ENCODE measurements at places on chromosomes 11 and 22.

GRCh38 chr11:31259797-31260196, 109.7 kb downstream of the DCDC1 start:
- DNase-seq = no peak

DNA sequence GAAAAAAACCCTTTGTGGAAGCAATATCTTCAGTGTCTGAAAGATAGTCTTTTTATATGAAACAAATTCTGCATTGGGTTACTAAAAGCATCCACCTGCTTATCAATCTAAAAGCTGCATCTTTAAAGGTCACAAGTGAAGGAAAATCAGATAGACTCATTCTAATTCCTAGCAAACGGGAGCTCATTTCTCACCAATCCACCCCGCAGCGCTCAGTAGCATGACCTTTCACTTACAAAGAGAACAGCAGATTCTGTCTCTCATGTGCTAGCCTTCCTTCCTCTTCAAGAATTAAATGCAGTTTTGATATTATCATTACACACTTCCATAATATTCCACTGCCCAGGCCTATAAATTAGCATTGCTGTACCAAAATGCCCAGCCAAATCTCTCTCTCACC, 212.9 kb downstream of the CADM1 start:
- no peak for DNase-seq

DNA sequence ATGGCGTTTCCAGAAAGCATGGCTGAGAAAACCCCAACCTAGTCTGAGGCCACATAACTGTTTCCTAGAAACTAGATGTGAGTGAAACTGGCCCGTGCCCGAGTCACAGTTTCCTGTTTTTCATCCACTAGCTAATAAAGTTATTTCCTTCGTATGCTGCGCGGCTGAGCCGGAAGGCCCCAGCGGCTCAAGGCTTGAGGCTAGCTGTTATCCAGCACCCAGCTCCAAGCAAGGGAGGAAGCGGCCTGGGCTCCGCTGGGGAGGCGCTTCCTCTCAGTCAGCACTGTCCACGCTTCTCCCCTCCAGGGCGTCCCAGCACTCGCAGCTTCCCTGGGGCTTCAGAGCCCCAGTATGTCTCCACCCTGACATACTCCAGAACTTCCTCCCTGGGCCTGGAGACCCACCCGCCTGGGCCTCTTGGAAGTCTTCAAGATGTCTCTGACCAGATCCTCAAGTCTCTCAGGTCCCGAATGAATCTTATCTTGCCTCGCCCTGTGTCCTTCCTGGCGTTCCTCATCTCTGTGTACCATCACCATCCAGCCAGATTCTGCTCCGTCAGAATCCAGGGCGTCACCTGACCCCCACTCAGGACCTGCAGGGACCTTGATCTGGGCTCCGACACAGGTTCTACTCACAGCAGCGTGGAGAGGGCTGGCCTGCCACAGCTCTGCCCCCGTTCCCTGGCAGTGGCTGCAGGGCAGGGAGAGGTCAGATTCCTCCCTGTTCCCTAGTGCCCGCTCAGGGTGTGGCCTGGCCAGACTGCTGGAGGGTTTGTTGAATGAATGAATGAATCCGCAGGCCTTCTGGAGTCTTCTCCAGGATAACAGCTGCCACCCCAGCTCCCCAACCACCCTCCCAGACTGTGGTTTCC, 81.9 kb downstream of the LRRC32 start:
- DNase-seq = peak; percentile 81

DNA sequence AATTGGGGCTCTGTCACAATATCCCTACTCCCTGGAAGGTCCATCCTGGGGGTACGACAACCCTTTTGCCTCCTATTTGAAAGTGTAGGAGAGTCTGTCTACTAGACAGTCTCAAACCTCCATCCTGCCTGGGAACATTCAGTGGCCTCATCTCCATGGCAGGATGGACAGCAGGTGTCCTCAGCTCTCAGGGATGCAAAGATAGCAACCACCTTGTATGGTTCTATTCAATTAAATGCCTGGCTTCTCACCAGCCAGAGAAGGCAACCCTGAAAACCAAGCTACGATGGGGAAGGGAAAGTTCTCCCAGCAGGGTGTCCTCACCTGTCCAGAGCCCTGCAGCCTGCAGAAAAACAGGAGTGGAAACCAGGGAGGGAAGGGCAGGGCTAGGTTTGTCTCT, 164.9 kb downstream of the MIAT start:
- DNase-seq = no peak

DNA sequence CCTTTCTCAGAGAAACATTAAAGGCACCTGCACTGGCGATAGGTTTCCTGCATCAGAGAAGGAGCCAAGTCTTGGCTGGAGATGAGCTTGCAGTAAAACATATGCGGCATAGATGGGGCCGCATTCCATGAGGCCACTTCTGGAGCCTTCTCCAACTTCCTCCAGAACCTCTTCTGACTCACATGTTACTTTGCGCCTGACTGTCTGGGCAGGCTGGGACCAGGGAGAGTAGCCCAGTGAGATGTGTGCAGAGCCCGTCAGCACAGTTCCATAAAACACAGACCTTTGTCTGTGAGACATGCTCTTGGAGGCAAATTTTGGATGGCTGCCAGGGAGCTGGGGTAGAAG, 55.4 kb upstream of the BID start:
- DNase-seq = no peak

DNA sequence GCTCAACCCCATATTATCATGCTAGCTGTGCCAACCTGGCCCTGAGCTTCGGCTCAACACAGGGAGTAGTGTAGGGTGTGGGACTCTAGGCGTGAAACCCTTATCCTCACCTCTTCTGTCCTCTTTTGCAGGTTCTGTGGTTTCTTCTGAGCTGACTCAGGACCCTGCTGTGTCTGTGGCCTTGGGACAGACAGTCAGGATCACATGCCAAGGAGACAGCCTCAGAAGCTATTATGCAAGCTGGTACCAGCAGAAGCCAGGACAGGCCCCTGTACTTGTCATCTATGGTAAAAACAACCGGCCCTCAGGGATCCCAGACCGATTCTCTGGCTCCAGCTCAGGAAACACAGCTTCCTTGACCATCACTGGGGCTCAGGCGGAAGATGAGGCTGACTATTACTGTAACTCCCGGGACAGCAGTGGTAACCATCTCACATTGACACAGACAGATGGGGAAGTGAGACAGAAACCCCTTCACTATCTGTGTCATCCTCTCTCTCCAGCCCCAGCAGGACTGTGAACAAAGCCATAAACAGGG, 76.4 kb downstream of the GGTLC2 start:
- DNase-seq = no peak

DNA sequence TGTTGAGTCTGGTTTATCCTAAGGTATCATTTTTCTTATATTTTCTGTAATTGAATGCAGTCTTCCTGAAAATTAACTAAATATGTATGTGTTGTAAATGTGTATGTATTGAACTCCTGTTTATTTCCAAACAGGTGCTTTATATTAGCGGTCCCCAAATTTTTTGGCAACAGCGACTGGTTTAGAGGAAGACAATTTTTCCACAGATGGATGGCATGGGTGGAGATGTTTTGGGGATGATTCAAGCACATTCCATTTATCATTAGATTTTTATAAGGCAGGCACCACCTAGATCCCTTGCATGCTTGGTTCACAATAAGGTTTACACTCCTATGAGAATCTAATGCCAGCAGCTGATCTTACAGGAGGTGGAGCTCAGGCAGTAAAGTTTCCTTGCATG, 210.5 kb upstream of the ANO3 start:
- DNase-seq = no peak

DNA sequence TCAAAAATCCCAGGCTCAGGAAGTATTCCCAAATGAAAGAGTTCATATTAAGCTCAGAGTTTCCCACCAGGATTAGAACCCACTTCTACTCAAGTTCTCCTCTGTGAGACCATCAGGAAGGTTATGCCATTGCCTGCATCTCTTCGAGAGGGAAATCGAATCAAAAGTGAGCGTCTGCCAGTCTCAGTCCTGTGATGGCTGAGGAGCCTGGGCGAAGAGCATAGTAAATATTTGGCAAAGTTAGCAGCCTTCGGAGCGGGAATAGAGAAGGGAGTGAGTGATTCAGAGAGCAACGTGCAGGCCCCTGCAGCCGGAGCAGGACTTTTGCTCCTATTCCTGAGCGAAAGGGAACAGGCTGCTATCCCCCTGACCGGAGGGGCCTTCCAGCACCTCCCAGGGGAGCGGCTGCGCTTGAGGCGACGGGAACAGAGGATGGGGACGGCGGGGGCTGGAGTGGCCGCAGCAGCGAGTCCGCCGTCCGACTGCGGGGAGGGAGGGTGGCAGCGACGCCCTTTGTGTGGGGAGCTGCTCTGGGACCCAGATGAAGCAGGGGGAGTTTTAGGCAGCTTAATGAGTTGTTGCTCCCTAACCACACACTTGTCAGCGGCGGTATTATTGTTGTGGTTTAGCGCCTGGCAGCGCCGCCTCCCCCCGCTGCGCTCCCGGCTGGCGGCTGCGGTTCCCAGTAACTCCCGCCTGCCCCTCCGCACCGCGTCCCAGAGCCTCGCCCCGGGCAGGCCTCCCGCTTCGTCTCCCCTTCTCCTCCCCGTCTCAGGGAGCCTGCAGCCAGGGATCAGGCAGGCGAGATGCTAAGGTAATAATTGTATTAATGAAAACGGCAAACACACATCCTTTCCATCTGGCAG, 21.7 kb upstream of the NRGN start:
- DNase-seq = peak; percentile 63

- no peak for DNase-seq
Measured at GRCh38 chr22:37126383-37126782, 16.9 kb upstream of the TMPRSS6 start.

- no peak for DNase-seq
Measured at GRCh38 chr22:22737590-22737989, 93.2 kb downstream of the GGTLC2 start.

Data from islet precursor cell (in vitro differentiated cells).